ENCODE measurements at places on chromosomes 7 and 10.

DNA sequence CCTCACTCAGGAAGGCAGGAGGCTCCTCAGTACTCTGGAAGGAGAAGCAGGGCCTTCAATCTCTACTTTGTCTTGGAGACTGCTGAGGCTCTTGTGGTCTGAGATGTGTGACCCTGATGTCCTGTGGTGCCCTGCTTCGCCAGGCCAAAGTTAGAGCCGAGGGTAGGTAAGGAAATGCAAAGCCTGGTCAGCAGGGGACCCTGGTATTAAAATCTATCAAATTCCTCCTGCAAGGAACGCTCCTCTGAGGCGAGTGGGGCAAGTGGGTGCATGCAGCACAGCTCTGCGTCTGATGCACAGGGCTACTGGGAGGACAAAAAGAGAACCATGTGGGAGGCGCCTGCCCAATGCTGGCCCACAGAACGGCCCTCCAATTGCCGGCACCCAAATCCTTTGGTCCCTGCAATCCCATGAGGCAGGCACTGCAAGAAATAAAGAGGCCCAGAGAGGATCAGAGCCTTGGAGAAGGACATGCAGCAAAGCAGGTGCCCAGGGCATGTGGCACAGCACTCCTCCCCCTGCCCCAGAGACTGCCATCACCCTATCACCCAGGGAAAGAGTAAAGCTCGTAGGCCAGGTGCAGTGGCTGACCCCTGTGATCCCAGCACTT is 23.1 kb upstream of the ZMIZ1 start:
- DNase-seq = no peak

GRCh38 chr10:119250641-119251314 is 43.4 kb downstream of the GRK5 start:
- no peak for DNase-seq

GRCh38 chr7:47454974-47455871 is 126.7 kb downstream of the TNS3 start:
- no peak for DNase-seq

DNA sequence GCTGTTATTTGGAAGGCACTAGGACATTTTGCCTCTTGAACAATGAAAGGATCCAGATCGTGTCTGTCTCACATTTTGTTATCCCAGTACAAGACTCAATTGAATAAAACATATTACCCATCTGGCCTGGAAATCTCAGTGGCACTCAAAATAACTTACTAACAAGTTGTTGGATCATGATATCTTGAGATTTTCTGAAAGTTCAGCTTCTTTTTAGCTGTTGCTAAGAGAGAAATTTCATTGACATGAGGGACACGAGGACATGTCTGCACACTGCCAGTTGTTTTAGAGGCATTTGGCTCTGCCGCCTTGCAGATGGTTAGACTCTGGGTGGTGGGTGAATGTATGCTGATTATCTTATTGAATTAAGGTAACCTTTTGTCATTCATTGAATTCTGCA is 41.0 kb downstream of the KAT6B start:
- no peak for DNase-seq

GRCh38 chr10:93871671-93872204 is 22.0 kb upstream of the SLC35G1 start:
- DNase-seq = no peak

- peak; percentile 5 for DNase-seq
Observed at GRCh38 chr7:144513334-144513733, 109.8 kb upstream of the NOBOX start.

- no peak for DNase-seq
Observed at GRCh38 chr10:58696736-58697135, 184.1 kb downstream of the BICC1 start.

DNA sequence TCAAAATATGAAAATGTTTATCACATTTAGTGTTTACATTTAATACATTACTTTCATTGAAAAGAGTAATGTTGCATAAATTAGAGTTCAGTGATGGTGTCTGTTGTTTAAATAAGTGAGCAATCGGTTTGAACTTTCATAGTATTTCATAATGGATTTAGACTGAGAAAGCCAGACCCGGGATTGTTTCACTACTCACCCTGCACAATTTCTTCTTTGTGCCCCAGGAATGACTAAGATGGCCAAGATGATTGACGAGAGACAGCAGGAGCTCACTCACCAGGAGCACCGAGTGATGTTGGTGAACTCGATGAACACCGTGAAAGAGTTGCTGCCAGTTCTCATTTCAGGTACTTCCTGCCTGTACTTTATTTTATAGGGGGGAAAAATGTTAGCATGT is 74.6 kb downstream of the VCL start:
- no peak for DNase-seq

- DNase-seq = no peak
Observed at GRCh38 chr7:33666531-33666930, 238.8 kb upstream of the BMPER start.

- DNase-seq = no peak
Observed at GRCh38 chr10:122241836-122242235, 29.3 kb upstream of the BTBD16 start.

GRCh38 chr7:152145853-152146466 is 120.5 kb downstream of the GALNT11 start:
- peak; percentile 60 for DNase-seq

- DNase-seq = peak; percentile 67
Observed at GRCh38 chr10:89458291-89458690, 43.9 kb downstream of the IFIT5 start.

DNA sequence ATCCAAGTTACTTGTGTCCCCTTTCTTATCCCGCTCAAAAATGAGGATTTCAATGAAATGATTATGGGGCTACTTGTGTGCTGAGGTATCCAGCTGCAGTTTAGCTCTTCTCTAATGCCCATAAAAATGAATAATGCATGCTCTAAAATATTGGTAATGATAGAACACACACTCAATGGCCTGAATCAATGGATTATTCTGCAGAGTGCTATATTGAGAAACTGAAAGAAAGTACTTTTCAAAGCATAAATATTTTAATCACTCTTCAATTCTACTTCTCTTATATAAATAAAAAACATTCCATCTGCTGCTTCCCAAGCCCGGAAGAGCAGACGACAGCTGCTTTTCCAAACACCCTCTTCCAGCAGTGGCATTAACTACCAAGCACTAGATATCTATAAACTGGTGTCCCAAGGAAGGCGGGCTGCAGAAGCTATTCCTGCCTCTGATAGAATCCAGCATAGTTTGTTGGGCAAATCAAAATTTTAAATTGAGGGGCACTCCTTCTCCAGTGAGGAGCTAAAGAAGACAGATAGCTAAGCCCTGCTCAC is 284.9 kb upstream of the AOAH start:
- DNase-seq = no peak

DNA sequence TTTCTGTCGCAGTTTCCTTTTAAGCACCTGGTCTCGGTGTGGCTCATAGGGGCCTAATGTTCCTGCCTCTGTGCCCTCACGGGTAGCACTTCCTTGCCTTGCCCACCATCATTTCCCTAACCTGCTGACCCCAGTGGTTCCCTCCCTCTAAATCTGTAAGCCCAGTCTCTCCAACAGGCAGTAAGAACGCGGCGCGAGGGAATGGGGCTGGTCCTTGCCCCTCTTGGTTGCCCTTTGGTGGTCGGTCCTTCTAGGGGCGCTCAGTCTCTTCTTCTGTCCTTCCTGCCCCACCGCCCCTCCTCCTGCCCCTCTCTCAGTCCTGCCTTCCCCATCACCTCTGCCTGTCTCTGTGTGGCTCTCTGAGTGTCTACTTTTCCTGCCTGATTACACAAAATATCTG is 21.2 kb downstream of the EMX2 start:
- no peak for DNase-seq

DNA sequence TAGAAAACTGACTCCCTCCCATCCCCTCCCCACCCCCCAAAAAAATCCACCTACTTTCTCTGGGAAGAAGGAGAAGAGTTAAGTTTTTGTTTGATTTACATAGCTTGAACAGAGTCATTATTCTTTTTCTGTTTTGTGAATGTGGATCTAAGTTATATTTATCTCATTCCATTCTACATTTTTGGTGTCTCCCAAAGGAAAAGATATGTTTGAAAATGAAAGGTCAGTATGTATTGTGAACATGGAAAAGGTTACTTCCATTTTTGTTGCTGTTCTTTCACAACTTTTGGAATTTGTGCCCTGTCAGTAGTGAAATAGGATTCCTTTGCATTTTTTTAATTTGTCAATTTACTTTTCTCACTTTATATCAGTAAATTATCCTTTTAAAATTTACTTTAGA is 547.9 kb downstream of the SUGCT start:
- no peak for DNase-seq

GRCh38 chr7:20280475-20281351 is 50.0 kb upstream of the ITGB8 start:
- DNase-seq = no peak

- no peak for DNase-seq
Observed at GRCh38 chr7:151752816-151753595, 123.9 kb downstream of the PRKAG2 start.

GRCh38 chr7:81604808-81605174 is 165.1 kb downstream of the HGF start:
- DNase-seq = no peak

DNA sequence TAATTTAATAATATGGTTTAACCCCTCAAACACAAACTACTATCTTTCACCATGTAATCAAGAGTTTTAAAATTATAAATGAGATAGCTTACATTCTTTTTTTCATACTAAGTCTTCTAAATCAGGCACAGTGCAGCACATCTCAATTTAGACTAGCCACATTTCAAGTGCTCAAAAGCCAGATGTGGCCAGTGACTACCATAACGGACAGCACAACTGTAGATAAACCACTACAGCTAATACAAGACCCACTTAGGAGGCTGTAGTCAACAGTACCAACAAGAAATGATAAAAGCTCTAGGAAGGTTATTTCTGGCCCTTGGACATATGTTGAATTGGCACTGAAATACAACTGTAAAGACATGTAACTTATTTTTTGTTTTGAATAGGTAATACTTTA is 65.3 kb downstream of the JAZF1 start:
- DNase-seq = no peak

DNA sequence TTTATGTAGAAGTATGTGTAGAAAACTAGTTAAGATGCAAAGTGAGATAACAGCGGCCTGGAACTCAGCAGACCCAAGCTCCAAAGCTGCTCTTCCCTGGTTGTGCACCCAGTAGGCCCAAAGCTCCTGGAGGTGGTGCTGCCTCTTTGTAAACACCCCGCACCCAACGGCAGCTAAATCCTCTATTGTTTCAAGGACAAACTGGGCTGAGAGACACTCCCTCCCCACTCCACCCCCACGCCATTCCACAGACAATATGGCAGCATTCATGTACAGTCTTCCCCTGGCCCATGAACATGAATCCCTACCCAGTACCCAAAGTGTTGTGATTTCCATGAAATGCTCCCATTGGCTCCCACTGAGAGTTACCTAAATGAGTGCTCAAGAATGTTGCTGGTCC is 73.5 kb downstream of the VOPP1 start:
- DNase-seq = no peak

DNA sequence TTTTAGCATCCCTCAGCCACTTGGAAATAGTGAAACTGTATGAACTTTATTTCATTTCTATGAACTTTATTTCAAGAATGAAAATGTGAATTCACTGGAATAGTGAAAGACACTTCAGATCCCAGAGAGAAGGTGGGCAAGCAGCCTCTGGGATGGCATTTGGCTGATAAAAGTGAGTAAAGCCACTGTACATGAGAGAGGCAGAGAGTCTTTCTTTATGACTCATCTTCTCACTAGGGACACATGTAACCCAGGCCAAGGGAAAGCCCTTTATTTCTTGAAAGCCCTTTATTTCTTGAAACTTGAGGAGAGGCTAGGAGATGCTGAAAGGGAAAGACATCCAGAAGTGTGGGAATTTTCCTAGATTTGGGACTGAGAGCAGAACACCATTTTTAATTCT is 148.9 kb upstream of the SMIM30 start:
- no peak for DNase-seq

DNA sequence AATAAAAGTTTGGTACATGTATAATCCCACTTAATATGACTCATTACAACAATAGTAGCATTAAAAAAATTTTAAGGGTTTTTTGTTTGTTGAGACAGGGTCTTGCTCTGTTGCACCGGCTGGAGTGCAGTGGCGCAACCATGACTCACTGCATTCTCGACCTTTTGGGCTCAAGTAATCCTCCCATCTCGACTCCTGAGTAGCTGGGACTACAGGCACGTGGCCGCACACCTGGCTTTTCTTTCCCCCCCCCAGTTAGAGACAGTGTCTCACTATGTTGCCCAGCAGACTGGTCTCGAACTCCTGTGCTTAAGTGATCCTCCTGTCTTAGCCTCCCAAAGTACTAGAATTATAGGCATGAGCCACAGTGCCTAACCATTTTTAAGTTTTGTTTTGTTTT is 40.7 kb downstream of the KMT2C start:
- no peak for DNase-seq

GRCh38 chr10:72323771-72324191 is 30.9 kb downstream of the DNAJB12 start:
- DNase-seq = no peak

DNA sequence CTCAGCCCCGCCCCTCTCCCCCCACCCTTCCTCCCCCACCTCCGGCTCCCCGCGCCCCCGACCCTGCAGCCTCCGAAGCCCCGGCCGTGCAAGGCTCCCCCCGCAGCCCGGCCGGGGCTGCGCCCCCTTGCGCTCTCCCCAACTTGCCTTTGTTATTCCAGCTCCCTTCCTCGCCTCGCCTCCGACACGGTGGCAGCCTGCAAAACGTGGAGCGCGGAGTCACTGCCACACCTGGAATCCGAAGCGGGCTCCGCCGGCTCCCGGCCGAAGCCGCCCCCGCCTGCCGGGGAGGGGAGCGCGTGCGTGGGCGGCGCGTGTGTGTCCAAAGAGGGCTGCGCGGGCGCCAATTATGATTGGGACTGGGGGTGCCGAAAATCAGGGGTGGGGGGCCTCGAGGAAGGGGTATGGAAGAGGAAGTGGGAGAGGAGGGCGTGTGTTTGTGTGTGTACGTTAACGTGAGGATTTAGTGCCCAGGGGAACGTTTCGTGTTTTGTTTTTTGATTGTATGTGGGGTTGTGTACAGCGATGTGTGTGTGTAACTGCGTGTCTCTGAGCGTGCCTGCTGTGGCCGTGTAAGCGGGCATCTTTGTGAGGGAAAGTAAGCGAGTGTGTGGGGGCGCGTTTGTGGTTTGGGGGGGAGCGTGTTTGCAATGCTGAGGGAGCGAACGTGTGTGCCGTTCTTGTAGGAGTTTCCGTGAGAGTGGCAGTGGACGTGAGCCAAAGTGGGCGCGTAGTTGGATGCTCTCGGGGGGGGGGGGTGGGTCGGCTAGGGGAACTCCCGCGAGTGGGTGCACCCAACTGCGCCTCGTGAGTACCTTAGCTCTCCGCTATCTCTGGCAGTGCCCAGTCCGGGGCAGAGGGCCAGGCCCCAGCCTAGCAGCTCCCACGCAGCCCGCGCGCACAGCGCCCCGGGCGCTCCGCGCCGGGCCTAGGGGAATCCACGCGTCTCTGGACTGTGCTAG is 1.2 kb upstream of the ZMIZ1 start:
- DNase-seq = no peak

DNA sequence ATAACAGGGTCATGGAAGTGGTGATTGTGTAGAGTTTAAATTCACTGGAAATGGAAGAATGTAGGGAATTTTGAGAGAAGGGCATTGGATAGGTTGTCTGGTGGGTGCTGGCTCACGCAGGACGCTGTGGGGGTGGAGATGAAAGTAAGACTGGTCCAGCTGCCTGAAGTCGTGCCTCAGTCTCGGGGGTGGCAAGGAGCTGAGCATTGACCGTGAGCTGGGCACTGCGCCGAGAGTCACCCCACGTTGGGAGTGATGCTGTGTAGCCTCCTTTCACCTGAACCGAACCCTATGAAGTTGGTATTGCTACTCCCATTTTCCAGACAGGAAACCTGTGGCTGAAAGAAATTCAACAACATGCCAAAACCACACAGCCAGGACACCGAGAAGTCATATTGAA is 99.2 kb downstream of the ACTR3B start:
- no peak for DNase-seq

GRCh38 chr10:3568392-3568791 is 216.6 kb downstream of the KLF6 start:
- no peak for DNase-seq

- peak; percentile 99 for DNase-seq
Observed at GRCh38 chr7:94183289-94183749, 179.2 kb upstream of the BET1 start.

Data from glomerular endothelial cell (primary cell).